Activated CD4-positive, CD25-positive, alpha-beta regulatory T cell (primary cell): ENCODE measurements at places on chromosomes 6 and 20.

- no peak for DNase-seq
These were observed 28.4 kb downstream of the IL20RA start for GRCh38 chr6:137016356-137016755.

- DNase-seq = no peak
These were observed 10.8 kb upstream of the TAAR1 start for GRCh38 chr6:132669690-132670291.

DNA sequence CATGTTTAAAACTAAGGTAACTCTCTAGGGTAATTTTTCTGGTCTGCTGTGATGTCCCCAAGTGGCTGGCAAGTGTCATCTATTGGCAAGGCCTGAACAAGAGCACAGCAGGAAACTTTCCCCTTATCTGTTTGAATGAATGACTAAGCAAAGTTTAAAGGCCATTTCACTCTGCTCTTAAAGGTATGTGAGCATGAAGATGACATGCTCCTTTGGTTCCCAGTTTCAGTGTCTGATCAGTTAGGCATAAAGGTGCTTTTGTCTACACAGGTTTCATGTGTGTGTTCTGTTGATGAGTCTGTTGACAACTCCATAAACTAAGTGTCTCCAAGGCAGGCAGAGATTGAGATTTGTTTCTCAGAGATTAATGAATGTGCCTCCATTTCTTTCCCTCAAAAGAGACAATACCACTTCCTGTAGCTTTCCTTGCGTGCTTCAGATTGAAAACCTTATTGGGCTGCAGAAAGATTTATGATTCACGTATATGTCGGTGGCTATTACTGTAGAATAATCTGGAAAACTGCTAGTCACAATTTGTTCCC is 83.9 kb downstream of the MAP3K7 start:
- no peak for DNase-seq

DNA sequence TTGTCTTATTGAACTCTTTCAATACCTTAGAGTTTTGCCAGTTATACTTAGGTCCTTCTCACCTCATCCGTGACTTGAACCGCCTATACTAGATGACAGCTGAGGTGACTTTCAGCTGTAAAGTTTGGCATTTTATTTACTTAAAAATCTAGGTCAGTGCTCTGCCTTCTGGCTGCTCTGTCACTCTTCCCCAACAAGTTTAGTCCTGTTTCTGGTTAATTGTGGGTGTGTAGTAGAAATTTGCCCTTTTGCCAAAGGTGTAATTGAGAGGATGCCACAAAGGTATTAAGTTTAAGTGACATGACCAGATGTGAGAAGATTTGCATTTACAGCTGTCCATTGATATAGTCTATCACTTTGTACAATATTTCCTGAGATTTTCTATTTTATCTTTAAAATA is 106.2 kb downstream of the FARS2 start:
- no peak for DNase-seq

GRCh38 chr20:23223908-23224580 is 126.5 kb upstream of the NXT1 start:
- DNase-seq = no peak

GRCh38 chr20:63704749-63705117 is 3.0 kb downstream of the ARFRP1 start:
- DNase-seq = no peak

GRCh38 chr6:56752009-56752408 is 109.3 kb upstream of the DST start:
- DNase-seq = no peak

- no peak for DNase-seq
These were observed 31.6 kb upstream of the LAMA4 start for GRCh38 chr6:112286010-112286409.
